ENCODE measurements at places on chromosomes 13 and 19.
A peak's percentile ranks its signal among the peaks of the same experiment; 100 is the strongest.

DNA sequence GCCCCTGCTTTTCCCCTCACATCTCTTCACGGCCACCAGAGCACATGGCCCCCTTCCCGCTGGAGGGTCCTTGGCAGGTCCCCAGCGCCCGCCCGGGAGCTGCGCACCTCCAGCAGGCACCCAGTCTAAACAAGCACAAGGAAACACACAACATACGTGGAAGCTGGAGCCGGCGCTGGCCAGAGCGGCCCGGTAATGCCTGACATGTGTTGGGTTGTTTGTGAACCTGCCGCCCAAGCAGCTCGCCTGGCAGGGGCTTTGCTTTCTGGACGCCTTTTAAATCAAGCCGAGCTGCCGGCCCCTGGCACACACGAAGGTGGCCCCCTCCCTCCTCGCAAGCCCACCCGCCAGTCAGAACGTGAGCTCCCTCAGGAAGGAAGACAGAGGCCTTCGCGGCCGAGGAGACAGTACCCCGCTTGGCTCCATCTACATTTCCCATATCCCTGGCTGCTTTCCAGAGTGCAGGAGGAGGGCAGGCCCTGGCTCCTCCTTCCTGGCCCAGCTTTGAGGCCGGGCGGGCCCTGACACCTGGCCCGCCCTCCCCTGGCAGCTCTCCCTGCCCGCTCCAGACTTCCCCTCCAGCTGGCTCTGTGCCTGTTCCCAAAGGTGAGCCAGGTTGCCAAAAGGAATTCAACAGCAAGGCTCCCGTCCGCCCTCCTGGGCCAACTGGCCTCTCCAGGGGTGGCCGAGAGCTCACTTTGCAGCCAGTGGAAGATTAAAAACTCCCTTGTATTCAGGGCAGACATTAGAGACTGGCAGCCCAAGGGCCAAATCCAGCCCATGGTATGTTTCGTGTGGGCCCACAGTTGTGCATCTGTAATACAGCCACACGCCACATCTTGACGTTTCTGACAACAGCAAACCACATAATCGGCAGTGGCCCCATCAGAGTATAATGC, 28.7 kb downstream of the COMP start:
- H3K4me3 ChIP-seq: no peak overlapping the region
- H3K27me3 ChIP-seq: peaks cover 3% of the 10 kb centered on the region
- H3K27ac ChIP-seq: no peak overlapping the region
- peaks cover 28% of the 10 kb centered on the region for H3K4me1 ChIP-seq
- H3K36me3 ChIP-seq: peaks cover 4% of the 10 kb centered on the region

DNA sequence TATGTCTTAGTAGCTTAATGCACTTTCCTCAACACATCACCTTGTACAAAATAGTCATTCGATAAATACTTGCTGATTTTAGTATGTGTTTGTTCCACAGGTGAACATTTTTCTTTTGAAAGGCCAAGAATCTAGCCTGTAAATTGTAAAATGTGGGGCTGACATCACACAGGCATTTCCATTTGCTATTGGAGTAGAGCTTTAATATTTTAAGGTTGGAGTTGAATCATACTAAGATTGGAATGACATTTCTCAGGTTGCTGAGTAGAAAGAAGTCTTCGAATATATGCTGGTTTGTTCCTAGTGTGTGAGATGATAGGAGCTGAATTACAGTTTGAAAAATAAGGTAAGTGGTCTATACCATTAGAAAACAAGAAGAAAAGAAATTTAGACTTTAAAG, 112.3 kb upstream of the FRY start:
- H3K27ac ChIP-seq: no peak overlapping the region
- no peaks in the 10 kb centered on the region for H3K27me3 ChIP-seq
- H3K4me1 ChIP-seq: peaks cover 24% of the 10 kb centered on the region

DNA sequence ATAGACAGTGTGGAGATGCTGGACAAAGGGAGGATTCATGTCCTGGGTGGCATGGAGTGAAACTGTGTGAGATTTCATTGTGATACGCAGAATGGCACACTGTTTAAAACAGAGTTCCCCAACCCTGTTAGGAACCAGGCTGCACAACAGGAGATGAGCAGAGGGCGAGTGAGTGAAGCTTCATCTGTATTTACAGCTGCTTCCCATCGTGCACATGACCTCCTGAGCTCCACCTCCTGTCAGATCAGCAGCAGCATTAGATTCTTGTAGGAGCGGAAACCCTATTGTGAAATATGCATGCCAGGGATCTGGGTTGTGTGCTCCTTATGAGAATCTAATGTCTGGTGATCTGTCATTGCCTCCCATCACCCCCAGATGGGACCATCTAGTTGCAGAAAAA, 72.5 kb downstream of the RAP2A start:
- H3K4me3 ChIP-seq: no peak overlapping the region
- H3K27ac ChIP-seq: no peak overlapping the region
- H3K4me1 ChIP-seq: no peaks in the 10 kb centered on the region
- DNase-seq: no peak

DNA sequence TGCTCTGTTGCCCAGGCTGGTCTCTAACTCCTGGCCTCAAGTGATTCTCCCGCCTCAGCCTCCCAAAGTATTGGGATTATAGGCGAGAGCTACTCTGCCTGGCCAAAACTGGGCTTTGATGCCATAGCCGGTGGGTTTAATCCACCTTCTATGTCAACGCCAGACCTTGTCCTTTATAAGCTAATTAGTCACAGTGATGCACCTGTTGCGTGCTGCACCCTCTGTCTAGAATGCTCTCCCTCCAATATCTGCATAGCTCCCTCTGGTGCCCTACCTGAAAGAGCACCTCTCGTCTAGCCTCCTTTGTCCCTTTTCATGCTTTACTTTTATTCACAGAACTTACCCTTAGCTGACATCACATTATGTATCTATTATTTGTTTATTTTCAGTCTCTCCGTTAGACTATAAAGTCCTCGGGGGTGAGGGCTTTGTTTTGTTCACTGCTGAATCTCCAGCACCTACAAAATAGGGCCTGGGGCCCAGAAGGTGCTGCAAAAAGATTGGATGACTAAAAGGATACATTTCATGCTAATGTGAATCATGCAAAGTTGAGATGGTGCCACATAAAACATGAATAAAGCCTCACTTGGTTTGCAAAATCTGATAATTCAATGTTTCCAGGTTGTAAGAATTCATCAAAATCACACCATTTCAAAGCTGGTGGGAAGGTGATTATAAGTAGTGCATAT, 148.1 kb downstream of the USP12 start:
- H3K27me3 ChIP-seq: peaks cover 25% of the 10 kb centered on the region
- no peaks in the 10 kb centered on the region for H3K36me3 ChIP-seq
- DNase-seq: no peak
- no peak overlapping the region for H3K27ac ChIP-seq

GRCh38 chr13:46340011-46340410, 47.0 kb downstream of the RUBCNL start:
- no peak for DNase-seq
- H3K4me3 ChIP-seq: no peak overlapping the region
- H3K27me3 ChIP-seq: peaks cover 8% of the 10 kb centered on the region

GRCh38 chr19:37251308-37252229, 33.6 kb downstream of the ZNF383 start:
- no peaks in the 10 kb centered on the region for H3K27me3 ChIP-seq
- no peak overlapping the region for H3K4me3 ChIP-seq
- no peaks in the 10 kb centered on the region for H3K4me1 ChIP-seq
- peaks cover 14% of the 10 kb centered on the region for H3K36me3 ChIP-seq
- DNase-seq: no peak

DNA sequence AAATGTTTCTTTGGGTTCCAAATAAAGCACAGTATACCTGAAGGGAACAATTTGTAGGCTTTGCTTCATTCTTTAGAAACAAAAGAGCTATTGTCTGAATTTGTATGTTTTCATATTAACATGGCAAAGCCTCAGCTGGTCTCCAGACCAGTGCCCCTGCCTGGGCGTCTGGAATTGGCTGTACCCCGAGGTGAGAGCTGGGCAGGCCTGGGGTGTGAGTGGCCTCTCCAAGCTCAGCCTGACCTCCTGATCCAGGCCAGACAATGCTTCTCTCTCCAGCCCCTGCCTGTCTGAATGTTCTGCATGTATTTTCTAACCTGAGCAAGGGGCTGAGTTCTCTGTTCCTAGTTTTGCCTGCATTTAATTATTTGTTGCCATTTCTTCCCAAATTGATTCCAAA, 66.3 kb upstream of the MCF2L start:
- H3K4me3 ChIP-seq: no peak overlapping the region
- peaks cover 47% of the 10 kb centered on the region for H3K27me3 ChIP-seq
- H3K36me3 ChIP-seq: peaks cover 48% of the 10 kb centered on the region
- no peak for DNase-seq
- no peak overlapping the region for H3K27ac ChIP-seq
- peaks cover 76% of the 10 kb centered on the region for H3K4me1 ChIP-seq

- H3K4me3 ChIP-seq: no peak overlapping the region
- no peak overlapping the region for H3K27ac ChIP-seq
- no peak for DNase-seq
- peaks cover 24% of the 10 kb centered on the region for H3K4me1 ChIP-seq
- H3K27me3 ChIP-seq: peaks cover 16% of the 10 kb centered on the region
- no peaks in the 10 kb centered on the region for H3K36me3 ChIP-seq
These were observed 83.4 kb downstream of the GNG7 start for GRCh38 chr19:2619076-2619475.

DNA sequence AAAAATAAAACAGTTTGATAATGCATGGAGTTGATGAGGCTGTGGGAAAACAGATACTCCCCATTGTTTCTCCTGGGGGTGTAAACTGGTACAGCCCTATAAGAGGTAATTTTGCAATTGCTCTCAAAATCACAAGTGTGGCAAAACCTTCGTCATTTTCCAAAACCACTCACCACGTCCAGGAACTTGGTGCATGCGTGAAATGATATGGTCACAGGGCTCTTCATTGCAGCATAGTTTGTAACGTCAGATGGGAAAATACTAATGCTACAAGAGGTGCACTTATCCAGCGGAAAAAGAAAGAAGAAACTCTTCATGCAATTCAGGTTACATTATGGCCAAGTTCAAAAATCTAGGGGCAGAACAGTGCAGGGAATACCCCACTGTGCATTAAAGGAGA, 11.9 kb upstream of the PLAUR start:
- peaks cover 10% of the 10 kb centered on the region for H3K4me1 ChIP-seq
- H3K4me3 ChIP-seq: no peak overlapping the region
- H3K27ac ChIP-seq: no peak overlapping the region

DNA sequence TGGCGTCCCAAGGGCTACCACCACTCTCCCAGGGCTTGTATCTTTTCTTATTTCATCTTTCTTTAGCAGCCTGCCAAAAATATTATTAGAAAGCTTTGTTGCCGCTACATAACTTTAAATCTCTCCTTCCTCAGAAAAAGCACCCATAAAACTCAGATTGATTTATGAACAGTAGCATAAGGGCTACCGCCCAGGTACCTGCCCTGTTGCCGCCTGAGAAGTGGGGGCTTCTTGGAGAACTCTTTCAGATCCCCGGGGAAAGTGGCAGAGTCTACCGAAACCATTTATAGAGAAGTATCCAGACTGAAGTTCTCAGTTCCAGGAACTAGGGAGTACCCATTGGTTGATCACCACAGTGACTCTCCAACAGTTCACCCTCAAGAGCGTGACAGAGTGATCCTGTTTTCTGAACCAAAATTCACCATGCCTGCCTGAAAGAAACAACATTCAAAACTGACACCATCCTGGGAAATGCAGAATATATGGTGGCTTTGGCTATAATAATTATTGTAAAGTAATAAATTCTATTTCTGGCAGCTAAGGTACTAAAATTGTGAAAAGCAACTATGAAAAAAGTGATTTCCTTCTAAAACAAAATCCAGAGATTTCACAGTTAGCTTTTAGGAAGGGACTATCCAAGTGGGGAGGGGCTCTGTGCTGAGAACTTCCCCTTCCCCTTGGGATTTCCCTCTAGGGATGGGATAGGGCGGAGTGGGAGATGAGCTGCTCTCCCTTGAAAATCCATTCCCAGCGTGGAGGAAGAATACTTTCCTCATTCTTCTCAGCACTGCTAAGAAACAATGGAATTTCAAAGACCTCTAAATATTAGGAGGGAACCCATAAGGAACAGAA, 877 bp upstream of the N4BP2L1 start:
- DNase-seq: no peak
- peaks cover 21% of the 10 kb centered on the region for H3K27me3 ChIP-seq
- H3K4me1 ChIP-seq: peaks cover 37% of the 10 kb centered on the region
- peak overlapping the region; percentile 80 for H3K4me3 ChIP-seq
- H3K27ac ChIP-seq: no peak overlapping the region
- H3K36me3 ChIP-seq: peaks cover 23% of the 10 kb centered on the region

GRCh38 chr19:48779636-48780035, 24.3 kb downstream of the FGF21 start:
- no peak overlapping the region for H3K4me3 ChIP-seq
- H3K27ac ChIP-seq: no peak overlapping the region
- H3K27me3 ChIP-seq: peaks cover 2% of the 10 kb centered on the region
- DNase-seq: no peak
- peaks cover 19% of the 10 kb centered on the region for H3K4me1 ChIP-seq

DNA sequence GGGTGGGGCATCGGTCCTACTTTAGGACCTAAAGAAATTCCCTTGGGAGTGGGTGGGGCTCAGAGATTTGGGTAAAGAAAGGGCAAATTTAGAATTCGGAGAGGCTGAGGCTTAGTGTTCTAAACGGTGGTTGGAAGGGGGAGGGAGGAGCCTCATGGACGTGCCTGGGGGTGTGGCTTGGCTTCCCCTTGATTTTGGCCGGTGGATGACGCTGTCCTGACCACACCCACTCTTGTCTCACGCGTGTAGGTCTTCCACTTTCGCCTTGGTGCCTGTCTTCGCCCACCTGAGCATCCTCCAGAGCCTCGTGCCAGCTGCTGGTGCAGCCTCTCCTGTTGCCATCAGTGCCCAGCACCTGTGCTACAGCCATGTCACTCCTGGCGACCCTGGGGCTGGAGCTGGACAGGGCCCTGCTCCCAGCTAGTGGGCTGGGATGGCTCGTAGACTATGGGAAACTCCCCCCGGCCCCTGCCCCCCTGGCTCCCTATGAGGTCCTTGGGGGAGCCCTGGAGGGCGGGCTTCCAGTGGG, 1.2 kb upstream of the NUP62 start:
- H3K4me3 ChIP-seq: peak overlapping the region; percentile 94
- H3K27ac ChIP-seq: peak overlapping the region; percentile 22
- peaks cover 38% of the 10 kb centered on the region for H3K4me1 ChIP-seq
- peaks cover 14% of the 10 kb centered on the region for H3K27me3 ChIP-seq
- H3K36me3 ChIP-seq: peaks cover 49% of the 10 kb centered on the region

DNA sequence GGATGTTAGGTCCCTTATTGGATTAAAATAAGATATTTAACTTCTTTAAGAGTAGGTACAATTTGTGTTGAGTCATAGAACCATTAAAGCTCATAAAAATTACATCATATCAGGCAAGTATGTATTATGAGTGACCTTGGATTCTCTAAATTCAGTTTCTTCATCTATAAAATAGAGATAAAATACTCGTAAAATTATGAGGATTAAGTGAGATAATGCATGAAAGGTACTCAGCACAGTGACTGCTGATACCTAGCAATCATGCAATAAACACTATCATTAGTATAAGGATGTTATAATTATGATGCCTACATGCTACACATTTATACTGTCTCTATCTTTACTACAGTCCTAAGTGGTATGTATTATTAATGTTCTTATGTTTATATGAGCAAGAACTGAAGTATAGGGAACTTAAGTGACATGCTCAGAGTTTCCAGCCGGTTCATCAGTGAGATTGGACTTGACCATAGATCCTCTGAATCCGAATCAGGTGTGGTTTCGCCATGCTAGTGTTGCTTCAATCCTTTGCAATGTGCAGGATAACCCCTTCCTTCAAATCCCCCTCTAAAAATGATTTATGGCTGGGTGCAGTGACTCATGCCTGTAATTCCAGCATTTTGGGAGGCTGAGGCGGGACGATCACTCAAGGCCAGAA, 22.9 kb upstream of the FRY start:
- H3K36me3 ChIP-seq: no peaks in the 10 kb centered on the region
- peaks cover 10% of the 10 kb centered on the region for H3K4me1 ChIP-seq
- peaks cover 4% of the 10 kb centered on the region for H3K27me3 ChIP-seq
- no peak overlapping the region for H3K4me3 ChIP-seq

All from nephron progenitor cell (in vitro differentiated cells).